ENCODE measurements at places on chromosomes 12 and 14. TPM values are rescaled to one million over a fixed set of nuclear protein-coding genes. Genes with fewer than 3 reads are reported as not detected.

DNA sequence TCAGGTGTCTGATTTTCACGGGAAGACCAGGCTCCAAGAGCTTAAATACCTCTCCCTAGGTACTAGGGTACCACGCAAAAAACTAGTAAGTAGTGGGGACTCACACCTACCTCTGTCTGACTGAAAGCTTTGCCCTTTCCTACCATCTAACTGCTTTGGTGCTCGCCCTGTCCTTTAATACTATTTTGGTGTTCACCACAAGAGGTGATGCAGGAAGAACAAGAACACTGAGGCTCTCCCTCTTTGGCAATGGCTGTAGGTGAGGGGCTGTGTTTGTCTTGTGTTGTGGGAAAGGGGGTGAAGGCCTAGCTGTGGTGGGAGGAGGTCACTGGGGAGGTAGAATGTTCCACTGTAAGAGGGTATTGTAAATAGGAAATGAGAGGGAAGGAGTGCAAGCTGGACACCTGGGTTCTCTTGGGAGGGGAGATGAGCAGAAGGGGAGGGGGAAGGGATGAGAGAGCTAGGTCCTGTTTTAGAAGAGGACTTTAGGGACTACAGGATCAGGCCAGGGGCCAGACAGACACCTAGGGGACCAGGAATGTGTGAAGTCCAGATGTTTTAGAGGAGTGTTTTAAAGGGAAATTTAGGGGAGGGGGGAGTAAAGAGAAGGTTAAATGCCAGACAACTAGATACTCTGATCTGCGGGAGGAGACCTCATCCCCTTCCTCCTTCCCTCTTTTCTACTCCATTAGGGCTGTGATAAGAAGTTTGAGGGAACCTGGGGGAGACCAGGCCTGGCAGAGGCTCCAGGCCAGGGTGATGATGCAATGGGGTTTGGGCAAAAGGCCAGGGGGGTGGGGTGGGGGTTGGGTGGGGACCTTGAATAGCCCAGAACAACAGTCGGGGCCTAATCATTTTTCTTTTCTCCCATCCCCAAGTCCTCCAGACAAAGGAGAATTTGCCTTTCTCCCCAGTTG, 2.1 kb downstream of the ITGA5 start:
- peak; percentile 20 for DNase-seq

DNA sequence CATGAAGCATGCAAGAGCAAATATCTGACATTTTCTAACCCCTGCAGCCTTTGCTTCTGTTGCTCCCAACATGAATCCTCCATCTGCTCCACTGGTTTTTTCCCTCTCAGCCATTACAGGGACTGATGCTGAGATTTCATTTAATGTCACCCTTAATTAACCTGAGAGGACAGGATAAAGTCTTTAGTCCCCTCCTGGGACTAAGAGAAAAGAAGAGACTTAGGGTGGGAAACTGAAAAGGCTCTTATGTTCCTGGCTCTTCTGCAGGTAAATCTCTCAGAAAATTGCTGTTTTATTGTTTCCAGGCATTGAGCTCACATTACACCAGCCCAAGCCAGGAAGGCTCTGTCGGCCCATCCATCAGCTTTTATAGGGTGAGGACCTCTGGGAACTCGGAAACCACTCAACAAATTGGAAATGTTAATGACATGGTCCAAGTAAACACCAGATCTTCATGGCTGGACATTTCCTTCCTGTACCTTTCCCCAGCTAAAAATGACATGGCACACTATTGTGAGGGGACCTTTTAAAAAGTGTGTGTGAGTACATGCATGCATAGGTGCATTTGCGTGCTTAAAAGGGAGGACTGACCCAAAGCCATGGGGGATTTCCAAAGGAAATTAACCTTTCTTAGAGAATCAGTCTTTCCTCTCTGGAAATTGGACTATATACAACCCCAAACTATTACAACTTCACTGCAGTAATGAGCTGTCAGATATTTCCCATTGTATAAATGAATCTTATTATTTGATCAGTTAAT, 408.1 kb upstream of the TMTC1 start:
- DNase-seq = no peak

GRCh38 chr12:13864081-13864673, 117.2 kb downstream of the GRIN2B start:
- peak; percentile 69 for DNase-seq

DNA sequence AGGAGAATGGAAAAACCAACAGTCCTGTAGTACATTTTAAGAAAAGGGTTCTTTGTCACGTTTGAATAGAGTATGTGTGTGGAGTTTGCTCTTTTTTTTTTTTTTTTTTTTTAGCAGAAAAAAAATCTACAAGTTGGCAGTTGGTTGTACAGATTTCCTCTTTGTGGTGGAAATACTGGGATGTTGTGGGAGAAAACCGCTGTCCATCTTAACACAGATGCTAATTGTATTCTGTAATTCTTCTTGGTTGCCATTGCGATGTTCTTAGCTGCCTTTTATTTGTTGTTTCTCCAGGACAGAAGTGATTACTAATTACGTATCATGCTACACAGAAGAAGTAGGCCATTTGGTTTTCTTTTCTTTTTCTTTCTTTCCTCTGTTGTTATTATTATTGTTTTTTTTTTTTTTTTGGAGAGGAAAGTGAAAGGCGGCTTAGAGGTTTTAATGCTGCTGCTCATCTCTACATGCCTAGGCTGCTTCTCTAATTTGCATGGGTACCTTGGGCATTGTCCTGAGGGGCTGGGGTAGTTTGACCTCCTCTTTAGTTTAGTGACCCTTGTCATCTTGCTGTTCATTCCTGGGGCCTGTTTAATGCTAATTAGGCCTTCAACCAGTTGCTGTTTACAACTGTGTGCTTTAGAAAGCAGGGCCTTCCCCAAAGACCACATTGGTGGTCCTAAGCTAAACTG, 94.7 kb downstream of the TMTC2 start:
- DNase-seq = no peak

JPH4 gene
- not detected for total RNA-seq

TAS2R8 gene
- not detected for total RNA-seq

IKZF4 gene
- total RNA-seq = 14.9 TPM
